ENCODE measurements at places on chromosomes 12 and 14.

GRCh38 chr12:126518596-126519200 lies 1453.5 kb downstream of the AACS start:
- DNase-seq: no peak

GRCh38 chr14:103099733-103100280 lies 5.3 kb downstream of the EXOC3L4 start:
- no peak for DNase-seq

DNA sequence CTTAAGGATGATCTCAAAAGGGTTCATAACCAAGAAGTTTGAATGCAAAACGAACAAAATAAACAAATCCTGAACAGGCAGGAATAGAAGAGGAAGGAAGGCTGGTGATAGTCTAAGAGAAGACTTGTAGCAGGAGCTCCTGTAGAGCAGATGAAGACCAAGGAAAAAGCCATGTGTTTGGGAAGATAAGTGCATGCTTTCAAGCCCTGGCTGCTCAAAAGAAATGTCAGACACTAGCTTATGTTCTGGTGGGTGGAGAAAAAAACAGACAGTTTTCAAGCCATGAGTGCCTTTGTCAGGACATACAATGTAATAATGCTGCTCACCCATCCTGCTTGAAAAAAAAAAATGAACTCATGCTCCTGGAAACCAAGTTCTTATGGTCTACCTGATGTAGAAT lies 27.4 kb downstream of the TAOK3 start:
- DNase-seq: no peak

GRCh38 chr14:30550335-30550734 lies 8.6 kb upstream of the G2E3 start:
- DNase-seq: peak; percentile 62

GRCh38 chr14:105107781-105108515 lies 42.7 kb upstream of the GPR132 start:
- DNase-seq: no peak

- no peak for DNase-seq
These were observed 256.2 kb upstream of the LRFN5 start for GRCh38 chr14:41350476-41350875.

GRCh38 chr12:45234139-45234865 lies 18.4 kb downstream of the ANO6 start:
- peak; percentile 98 for DNase-seq

GRCh38 chr12:120412421-120412820 lies 25.5 kb upstream of the COX6A1 start:
- DNase-seq: no peak

DNA sequence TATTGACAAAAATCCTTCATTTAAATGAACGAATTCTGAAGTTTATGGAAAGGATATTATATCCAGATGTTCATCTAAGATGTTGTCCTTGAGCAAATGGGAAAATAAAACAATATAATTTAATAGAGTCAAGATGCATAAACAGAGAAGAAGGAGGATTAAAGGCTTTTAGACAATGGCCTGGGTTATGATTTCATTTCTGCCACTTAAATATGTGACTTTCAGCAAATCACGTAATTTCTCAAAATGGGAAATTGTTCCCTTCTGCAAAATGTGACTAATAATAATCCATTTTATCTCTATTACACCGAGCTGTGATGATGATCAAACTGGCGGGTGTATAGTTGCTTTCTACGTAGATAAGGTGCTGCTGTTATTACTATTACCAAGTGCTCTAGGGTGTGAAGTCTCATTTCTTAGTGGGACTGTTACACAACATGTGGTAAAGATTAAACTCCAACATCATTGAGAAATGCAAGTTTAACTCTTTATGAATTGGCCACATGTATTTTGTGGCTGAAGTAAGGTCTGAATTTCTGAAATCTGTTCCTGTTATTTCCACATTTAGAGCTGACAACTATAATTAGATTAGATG lies 157.0 kb downstream of the MYRFL start:
- DNase-seq: peak; percentile 68

- DNase-seq: no peak
These were observed 121.7 kb downstream of the ZNF664 start for GRCh38 chr12:124094733-124095132.

DNA sequence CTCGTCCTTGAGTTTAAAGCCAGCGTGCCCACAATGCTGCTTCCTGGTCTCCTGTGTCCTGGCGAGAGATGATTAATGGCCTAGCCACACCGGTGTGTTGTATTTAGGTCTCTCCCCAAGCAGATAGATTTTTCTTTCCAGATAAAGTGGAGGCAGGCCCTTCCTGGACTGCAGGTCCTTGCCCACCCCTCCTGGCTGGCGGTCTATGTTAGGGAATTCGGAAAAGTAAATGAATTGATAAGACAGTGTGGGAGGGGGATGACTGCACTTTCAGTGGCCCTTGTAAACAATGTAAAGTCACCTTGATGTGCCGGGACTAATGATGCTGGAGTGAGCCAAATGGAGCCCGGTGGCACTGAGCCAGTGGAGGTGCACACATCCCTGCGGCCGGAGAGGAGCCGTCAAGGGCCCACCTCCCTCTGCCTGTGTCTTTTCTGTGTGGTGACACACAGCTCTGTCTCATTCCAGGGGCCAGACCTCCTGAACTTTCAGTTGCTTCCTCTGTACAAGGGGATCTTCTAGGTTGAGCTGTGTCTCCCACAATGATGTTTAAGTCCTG lies 70.6 kb upstream of the ESRRB start:
- no peak for DNase-seq

DNA sequence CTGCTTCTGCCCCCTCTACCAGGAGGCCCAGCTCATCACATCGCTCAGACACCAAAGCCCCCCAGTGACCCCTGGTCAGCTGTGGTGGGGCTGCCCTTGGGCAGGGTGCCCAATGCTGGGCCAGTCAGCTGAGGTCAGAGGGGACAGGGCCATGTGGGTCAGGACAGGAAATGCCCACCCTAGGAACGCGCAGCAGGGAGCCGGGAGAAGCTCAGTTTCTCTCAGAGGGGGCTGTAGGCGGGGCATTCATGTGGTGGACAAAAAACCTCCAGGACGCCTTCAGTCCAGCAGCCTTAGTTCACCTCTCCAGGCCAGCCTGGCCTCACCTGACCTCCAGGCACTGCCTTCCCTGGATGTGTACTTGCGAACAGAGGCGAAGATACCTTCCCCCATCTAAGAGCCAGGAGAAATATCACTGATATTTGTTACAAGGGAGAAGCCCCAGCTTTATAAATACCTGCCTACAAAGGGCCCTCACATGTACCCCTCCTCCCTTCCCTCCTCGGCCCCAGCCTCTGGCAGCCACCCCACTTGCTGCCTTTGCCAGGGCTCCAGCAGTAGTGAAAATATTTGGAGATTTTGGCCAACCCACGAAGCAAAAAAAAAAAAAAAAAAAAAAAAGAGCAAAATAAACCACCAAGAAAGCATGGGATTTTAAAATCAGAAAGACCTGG lies 41.9 kb upstream of the PLEKHG6 start:
- DNase-seq: no peak

GRCh38 chr12:96889273-96889933 lies 17.7 kb upstream of the NEDD1 start:
- DNase-seq: peak; percentile 78

DNA sequence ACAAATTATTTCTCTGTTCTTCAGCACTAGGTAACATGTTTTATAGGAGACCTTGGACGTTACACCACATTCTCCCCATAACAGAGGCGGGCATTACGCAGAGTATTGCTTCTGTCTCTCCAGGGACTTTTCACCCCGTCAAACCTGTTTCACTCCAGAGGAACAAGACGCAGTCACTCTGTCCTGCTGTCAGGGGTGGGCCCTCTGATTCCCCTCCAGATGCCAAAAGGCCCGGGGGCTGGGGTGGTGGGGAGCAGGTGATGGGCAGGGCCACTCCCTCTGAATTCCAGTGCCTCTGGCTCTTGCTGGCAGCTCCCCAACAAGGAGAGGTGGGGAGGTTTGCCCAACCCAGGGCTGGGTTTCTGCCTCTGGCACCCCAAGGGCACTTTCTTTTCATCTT lies 71.9 kb downstream of the NTF3 start:
- DNase-seq: peak; percentile 16

DNA sequence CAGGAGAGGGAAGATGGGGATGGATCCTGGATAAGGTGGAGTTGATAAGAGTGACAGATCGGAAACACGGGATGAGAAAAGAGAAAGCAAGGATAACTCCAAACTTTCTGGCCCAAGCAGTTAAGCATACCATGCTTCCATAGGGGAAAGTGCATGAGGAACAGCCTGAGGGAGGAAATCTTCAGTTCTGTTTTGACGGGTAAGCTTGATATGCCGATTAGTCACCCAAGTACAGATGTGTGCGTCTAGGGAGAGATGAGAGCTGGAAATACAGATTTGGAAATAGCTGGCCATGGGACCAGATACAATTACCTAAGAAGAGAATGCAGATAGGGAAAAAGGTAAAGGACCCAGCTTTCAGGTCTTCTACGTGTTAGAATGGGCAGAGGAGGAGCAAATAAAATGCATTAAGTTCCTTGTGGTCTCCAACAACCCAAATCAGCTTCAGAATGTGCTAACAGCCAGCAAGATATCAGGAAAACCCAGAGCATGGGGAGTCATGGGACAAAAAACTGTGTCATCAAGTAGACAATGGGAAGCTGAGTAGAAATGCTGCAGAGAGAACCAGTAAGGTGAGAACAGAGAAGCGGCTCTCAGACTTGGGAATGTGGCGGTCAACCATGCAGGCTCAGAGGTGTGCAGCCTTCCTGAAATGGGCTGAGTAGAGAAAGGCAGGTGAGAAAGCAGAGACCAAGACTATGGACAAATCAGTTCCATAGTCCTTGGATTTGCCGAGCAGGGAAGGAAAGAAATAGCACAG lies 56.3 kb downstream of the PPP1R36 start:
- no peak for DNase-seq

GRCh38 chr12:92505254-92506231 lies 197.2 kb upstream of the PLEKHG7 start:
- DNase-seq: no peak

DNA sequence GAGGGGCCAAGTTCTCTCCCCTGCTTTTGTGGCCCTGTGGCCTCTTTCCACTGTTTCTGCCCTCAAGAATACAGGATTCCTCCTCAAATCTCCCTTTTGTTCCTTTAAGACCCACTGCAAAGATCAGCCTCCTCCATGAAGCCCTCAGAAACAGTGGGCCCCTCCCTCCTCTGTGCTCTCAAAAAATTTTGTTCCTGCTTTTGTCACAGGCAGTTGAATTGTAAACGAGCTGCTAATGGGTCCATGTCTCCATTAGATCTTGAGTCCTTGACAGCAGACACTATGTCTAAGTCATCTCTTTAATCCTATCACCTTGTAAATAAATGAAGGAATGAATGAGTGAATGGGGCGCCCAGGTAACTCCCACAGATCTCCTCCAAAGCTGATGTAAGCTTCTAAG lies 175.2 kb downstream of the ESRRB start:
- no peak for DNase-seq

GRCh38 chr12:116598311-116599284 lies 39.4 kb downstream of the MAP1LC3B2 start:
- DNase-seq: no peak

DNA sequence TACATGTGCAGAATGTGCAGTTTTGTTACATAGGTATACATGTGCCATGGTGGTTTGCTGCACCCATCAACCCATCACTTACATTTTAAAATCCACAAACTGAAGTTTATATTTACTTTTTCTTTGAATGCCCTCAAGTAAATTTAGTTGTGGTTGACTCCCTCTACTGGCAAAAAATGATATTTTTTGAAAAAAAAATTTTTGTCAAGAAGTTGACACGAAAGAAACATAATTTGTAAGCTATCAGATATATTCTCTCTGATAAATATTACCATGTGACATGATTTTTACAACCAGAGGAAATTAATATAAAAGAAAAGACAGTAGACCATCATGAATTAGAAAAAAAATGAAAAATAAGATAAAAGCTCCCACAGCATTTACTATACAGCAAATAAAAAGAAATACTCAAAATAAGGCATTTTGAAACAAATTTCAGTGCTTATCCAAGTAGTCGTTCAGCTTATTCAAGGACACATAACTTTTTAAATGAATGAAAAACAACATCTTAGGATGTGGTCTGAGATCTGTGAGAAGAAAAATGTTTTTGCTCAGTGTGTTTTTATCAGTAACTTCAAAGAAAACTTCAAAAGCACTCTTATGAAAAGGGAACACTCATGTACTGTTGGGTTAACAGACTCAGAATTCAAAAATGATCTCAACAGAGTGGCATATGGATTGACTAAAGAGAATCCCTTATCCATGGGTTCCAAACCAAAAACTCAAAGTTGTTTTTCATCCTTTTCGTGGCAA lies 30.0 kb upstream of the GRIP1 start:
- DNase-seq: peak; percentile 32

DNA sequence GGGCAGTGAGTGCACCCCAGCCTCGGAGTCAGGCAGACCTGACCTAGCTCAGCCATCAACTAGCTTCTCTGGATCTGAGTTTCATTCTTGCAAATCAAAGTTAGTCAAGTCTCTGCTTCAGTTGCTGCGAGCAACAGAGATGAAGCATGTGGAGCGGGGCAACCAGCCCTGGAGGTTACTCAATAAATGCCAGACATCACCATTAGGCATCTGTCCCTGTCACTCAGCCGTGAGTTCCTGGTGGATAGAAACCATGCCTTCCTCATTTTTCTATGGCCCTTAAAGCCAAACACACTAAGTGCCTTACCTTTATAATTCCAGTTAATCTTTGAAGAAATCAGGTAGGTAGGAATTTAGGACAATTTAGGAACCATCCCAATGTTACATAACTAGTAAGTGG lies 19.3 kb downstream of the RFX4 start:
- no peak for DNase-seq

- no peak for DNase-seq
These were observed 21.4 kb downstream of the ZFC3H1 start for GRCh38 chr12:71642264-71642663.

DNA sequence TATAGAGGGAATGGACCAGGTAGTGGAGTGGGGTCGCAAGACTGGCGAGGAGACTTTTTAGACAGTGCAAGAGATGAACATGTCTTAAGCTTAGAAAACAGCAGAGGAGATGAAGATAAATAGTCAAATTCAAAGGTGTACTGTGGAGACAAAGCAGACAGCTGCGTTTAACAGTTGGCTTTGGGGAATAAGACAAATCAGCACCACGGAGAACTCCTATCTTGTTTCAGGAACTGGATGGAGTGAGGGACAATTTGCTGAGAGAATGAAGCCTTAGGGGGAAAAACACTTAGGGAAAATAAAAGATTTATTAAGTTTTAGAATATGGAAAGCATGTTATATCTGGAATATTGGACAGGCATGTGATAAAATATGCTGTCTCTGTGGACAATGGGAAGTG lies 458.8 kb downstream of the GLT1D1 start:
- DNase-seq: no peak

- DNase-seq: peak; percentile 45
These were observed 9.2 kb upstream of the PLEKHD1 start for GRCh38 chr14:69475194-69475818.

DNA sequence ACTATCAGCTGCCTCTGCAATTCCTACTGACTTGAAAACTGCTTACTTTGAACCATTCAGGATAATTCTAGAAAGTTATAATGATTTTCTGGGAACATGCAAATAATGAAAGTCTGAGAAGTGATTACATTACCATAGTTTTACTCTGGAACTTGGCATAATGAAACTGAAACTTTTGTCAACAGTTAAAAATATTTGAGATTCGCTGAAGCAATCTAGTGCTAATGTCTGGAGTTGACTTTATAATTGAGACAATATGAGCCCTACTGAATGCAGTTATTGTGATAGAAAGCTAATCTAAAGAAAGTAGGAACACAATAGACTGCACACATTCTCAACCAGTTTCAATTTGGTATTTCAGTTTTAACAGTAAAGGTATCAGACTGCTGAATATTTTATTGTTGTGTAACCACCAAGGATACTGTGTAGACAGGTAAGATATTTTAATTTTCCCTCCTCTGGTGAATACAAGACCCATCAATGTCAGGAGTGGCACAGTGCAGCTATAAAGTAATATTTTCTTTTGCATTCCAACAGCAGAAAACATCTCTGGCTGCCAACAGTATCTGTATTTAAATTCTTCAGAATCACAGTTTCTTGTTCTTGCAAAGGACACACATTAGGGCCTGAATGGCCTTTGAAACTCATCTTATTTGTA lies 483.5 kb downstream of the ATP23 start:
- peak; percentile 44 for DNase-seq
